ENCODE measurements at places on chromosomes 11 and 22.
A peak's percentile ranks its signal among the peaks of the same experiment; 100 is the strongest.

DNA sequence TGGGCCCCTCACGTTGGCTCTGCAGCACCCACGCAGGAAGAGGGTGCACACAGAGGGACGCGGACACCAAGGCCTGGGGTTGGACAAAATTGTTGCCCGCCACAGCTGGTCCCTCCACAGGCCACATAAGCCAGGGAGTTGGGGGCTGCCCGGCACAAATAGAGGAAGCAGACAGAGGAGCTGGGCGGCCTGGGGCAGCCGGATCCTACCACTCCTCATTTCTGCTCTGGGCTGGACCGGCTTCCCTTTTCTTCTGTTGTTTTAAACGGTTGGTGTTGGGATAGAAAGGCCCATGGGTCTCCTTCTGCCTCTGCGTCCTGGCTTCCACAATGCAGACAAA is 36.4 kb upstream of the LINC01488 start:
- DNase-seq = no peak

- peak; percentile 98 for DNase-seq
Measured at GRCh38 chr11:86740628-86741483, 59.5 kb upstream of the PRSS23 start.

- DNase-seq = no peak
Measured at GRCh38 chr11:83569134-83569805, 283.1 kb upstream of the CCDC90B start.

DNA sequence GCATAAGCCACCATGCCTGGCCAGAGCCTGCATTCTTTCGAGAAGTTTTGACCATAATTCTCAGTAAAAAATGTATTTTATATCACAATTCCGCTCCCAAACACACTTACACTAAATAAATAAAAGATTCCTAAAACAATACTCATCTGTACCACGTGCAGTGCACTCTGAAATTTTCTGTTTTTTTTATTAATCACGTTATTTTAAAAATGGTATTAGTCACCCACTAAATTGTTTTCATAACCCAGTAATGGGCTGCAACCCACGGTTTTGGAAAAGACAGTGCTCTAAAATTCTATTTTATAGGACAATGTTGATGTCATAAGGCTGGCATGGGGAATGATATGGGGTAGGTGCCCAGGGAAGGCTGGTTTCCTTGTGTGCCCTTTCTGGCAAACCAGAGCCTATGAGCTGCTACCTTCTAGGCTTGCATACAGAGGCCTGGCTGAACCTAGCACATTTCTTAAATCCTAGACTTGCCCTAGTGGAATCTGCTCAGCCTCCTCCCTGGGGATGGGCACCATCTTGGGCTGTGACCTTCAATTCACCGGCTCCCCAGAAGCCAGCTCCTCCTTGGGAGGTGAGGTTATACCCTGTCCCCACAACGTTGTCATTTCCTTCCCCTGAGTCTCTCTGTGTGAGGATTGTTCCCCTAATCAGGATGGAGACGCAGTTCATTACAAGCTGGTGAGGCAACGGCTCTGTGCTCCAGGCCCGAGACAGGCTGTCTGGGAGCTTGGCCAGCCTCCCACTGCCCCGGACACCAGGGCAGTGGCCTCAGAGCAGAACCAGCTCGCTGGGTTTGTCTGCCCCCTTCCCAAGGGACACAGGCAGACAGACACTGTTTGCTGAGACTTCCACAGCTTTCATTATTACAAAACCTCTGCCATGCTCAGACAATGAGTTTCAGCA is 116.5 kb upstream of the NAV2 start:
- DNase-seq = peak; percentile 96

- no peak for DNase-seq
Measured at GRCh38 chr11:119858288-119858687, 129.3 kb upstream of the NECTIN1 start.

GRCh38 chr22:17576470-17576869 is 13.2 kb downstream of the SLC25A18 start:
- peak; percentile 76 for DNase-seq

- DNase-seq = peak; percentile 6
Measured at GRCh38 chr11:90908074-90908473, 685.2 kb upstream of the CHORDC1 start.

- no peak for DNase-seq
Measured at GRCh38 chr11:33874910-33875490, 16.9 kb downstream of the LMO2 start.

DNA sequence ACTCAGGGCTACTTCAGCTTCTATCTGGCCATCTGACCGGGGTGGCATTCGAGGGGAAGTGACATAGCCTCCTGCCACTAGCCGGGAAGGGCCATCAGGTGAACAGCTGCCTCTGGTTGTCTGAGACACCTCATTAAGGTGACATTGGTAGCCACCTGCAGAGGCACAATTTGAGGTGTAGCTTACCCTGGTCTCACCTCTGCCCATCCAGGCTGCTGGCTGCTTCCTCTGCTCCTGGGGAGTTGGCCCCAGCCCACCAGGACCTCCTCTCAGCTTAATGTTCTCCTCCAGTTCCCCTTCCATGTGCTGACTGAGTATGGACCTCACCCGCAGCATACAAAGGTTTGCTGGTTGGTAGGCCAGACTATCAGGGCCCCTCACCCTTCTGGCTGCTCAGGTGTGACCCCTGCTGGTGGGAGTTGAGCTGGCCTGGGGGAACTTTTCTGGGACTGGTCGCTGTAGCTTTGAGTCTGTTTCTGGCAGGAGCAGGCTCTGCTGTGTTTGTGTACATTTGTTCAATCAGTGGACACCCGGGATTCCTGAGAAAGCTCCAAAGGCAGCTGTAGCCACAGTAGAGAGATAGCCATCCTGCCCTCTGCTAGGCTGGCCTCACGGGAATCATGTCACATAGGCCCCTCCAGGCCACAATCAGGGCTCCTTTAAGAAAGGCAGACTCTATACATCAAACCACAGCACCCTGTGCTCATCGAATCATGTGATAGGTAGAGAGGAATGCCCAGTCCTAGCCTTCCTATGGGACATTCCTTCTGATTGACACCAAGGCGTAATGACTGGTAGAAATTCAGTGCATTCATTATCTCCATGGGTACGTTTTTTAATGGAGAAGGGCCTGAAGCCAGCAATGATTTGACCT is 295.1 kb upstream of the PLET1 start:
- peak; percentile 52 for DNase-seq

GRCh38 chr22:49406879-49407587 is 420.6 kb downstream of the BRD1 start:
- DNase-seq = no peak

DNA sequence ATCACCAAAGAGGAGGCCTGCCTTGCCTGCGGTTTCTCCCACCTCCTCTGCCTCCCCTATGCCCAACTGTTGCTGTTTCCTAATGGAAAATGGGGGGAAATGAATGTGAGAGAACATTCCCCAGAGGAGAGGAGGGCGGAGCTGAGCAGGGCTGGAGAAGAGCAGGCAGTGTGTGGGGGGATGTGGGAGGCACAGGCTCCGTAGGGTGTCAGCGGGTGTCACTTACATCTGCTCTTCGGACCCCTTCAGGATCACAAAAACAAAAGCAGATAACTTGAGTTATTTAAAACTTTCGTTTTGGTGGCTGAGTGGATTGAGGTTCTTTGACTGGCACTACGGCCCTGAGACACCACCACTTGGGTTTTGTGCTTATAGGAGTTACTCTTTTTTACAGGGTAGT is 93.8 kb downstream of the CEP164 start:
- no peak for DNase-seq

- DNase-seq = no peak
Measured at GRCh38 chr22:49586244-49586748, 241.4 kb downstream of the BRD1 start.

GRCh38 chr11:18233912-18234311 is 2.7 kb downstream of the SAA4 start:
- no peak for DNase-seq

GRCh38 chr11:121711939-121712338 is 259.2 kb upstream of the SORL1-AS1 start:
- DNase-seq = peak; percentile 55

DNA sequence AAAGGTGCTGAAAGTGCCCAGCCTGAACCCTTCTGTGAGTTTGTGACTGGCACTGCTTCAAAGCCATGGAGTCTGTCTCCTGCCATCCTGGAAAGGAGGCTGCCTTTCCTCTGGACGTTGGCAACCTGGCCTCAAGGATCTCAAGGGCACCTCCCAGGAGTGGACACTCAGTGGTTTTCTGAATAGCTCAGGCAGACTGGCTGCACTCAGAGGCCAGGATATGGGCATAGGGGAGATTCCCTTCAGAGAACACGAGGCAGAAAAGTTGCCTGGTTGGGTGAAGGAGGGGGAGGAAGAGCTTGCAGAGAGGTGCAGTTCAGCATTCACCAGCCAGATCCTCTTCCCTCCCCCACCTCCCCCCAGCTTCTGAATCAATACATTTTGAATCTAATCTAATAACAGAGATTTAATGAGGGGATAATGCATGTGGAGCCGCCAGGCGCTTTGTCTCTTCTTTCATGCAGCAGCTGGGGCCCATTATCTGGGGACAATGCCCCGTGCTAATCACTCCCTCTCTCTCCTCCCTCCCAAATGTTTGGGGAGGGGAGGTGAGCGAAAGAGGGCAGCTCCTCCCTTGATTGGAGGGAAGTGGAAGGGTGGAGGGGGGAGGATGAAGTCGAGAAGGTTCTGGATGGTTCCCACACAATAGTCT is 17.7 kb downstream of the HTR3A start:
- no peak for DNase-seq

DNA sequence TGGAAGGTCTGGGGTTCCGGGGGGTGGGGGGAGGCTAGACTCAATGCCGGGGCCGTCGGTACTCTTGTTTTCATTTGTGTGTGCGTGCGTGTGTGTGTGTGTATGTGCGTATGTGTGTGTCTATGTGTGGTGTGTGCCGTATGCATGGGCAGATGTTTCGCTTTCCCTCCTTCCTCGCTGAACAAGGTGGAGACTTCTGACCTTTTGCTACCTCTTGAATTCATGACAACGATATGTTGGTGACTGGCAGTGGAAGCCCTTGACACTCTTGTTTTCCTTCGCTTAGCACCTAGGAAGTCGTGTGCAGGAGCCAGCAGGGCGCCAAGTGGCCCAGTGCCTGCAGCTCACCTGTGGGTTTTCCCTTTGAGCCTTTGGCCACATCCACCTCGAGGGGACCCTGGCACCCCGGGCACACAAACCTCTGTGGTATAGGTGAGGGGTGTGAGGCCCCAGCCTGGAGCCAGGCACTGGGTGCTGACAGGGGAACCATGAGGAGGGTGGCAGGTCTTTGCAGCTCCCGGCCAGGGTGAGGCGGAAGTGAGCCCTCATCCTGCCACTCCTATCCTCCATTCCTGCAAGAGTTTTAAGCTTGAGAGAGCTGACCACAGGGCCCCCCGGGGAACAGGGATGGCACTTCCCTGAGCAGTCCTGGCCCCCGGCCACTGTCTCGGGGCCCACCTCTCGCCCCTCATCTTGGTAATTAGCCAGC is 19.3 kb upstream of the TMEM191C start:
- DNase-seq = peak; percentile 15

- DNase-seq = peak; percentile 30
Measured at GRCh38 chr22:17724241-17724640, 50.0 kb downstream of the BID start.

- DNase-seq = peak; percentile 45
Measured at GRCh38 chr22:38782402-38783094, 11.4 kb downstream of the DNAL4 start.

GRCh38 chr11:18536209-18536608 is 9.5 kb upstream of the TSG101 start:
- DNase-seq = no peak

DNA sequence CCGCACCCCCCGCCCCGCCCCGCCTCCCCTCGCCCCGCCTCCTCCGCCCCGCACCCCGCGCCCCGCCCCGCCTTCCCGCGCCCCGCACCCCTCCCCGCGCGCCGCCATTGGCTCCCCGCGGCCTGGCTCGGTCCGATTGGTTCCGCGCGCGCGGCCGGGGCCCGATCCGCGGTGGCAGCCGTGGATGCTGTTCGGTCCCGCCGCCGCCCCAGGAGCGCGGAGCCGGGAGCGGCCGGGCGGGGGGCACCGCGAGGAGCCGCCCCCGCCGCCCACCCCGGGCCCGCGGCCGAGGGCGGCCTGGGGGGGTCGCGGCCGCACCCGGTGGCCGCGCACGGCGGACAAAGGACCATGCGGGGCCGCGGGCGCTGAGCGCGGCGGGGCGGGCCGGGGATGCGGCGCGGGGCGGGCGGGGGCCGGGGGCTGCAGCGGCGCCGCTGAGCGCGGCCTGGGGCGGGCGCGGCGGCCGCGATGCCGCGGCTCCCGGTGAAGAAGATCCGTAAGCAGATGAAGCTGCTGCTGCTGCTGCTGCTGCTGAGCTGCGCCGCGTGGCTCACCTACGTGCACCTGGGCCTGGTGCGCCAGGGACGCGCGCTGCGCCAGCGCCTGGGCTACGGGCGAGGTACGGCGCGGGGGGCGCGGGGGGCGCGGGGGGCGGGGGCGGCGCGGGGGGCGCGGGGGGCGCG is at the start of gene B4GALNT4:
Gene B4GALNT4, plus strand, starts transcription at position 164 of the 683 bp plus-strand sequence. Its CDS starts 305 bp downstream, at position 469.
- DNase-seq = peak; percentile 47

GRCh38 chr11:6568191-6568918 is 35.1 kb downstream of the RRP8 start:
- DNase-seq = peak; percentile 83

- peak; percentile 27 for DNase-seq
Measured at GRCh38 chr11:79314906-79315689, 125.7 kb downstream of the TENM4 start.

DNA sequence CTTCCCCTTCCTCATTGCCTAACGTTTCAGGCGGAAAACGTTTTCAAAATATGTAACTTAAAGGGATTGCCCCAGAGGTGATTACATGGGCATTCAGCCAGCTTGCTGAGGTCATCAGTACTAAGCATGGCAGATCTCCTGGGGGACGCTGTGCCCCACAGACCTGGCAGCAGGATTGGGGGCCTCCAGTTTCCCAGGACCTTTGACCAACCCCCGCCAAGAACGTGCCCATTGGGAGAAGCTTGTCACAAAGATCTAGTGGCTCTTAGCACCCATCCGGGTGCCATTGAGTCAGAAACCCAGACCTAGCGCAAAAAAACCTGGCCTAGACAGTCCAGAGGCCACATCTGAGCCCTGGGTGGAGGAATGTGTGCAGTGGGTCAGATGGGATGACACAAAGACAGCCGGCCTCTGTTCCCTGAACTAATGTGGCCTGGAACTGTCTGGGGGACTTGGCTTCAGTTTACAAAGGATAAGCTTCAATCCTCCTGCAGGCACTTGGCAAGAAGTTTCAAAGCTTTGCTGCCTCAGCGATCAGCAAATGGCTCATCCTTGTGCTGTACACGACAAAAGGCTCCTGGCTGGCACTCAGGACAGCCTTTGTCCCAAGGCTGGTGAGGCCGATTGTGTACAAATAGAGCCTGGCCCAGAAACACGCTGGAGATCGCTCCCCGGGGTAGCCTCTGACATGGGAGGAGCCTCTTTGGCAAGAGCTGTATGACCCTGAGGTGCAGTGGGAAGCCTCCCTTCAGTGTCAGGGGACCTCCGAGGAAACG is 9.5 kb downstream of the C1QTNF6 start:
- DNase-seq = no peak
